ENCODE measurements at places on chromosomes 2 and 18.

DNA sequence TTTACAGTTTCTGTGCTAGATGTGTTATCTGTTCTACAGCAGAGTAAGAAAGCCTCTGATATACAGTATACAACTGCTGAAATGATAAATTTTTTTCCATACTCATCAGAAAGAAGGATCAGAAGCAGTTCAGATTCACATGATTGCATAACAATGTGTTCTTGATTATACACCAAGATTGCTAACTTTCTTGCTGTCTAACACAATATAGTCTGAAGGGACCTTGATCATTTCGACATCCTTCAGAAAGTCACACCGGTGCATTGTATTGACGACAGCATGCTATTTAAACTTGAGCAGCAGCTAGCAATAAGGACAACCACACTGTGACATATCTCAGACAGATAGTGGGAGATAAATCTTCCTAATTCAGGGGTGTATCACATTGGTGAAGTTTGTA, 127.2 kb downstream of the PDE1A start:
- no peak for DNase-seq

DNA sequence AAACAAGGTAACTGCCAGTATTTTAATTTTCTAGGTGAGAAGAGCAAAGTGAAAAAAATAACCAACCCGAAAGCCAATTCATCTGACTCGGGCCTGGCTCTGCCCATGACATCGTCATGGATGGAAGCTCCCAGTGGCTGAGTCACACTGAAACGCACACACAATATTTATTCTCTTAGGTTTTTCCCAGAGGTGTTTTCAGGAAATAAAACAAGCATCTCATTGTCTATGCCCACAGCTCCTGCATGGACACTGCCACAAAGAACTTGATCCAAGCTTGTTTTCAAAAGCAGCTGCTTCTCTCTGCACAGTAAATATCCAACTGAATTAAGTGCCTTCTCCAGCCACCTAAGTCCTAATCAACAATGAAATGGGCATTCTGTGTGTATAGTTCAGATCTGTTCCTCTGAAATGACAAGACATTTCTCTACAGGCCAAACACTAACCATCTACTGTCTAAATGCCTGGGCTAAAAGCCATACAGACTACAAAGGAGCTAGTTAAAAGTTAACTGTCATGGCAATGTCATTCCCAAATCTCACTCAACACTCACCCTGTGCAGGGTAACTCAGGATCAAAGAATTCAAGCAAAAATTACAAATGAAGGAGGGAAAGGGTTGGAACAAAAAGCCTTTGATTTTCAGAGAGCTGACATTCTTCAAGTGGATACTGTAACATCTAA, 62.9 kb downstream of the RPL31 start:
- DNase-seq: no peak

DNA sequence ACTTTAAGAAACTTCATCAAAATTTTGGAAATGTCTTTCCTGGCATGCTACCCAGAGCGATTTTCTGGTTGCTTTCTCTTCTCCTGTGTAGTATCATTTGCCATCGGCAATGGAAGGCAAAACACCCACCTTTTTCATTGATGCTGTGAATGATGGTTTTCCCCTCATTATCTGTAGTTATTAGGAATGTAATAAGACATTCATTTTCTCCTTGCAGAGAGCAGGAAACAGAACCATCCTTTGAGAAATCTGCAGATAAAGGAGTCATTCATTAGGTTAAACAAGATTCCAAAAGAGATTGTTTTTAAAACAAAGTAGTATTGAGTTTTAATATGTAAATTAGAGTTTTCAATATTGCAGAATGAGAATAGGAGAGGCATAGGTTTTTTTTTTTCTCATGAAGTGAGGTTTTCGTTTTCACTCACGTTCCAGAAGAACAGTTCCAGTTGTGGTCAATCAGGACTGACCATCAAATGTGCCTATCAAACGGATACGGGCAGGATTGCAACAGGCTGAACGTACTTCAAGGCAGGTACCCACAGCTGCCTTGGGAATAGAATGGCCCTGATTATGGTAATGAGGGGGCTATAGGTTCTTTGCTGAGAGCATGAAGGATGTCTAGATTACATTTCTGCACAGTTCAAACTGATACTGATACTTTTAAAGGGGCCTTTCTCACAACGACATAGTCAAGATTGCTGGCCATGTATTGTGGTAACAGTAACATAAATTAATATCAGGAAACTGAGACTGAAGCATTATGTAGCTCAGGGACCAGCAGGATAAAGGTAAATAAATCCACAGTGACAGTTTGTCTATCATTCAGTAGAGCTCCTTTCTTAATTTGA, 49.8 kb upstream of the PLA2R1 start:
- DNase-seq: no peak

DNA sequence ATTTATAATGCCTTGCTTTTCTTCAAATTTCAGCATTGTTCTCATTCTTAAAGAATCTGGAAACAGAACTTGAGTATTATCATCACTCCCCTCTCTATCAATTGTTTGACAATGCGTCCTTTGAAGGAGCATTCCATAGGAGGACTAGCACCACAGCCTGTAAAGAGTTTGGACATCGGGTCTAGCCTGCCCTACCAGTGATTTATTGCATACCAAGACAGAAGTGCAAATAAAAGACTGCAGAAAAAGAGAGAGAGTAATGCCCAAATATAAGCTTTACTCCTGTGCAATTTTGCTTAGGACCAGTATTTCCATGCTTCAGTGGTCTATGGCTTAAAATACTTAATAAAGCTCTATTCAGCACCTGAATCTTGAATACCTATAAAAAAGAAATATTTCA, 55.4 kb upstream of the MAP2 start:
- DNase-seq: no peak

GRCh38 chr18:58754544-58755068, 83.3 kb downstream of the MALT1 start:
- DNase-seq: no peak

- DNase-seq: no peak
Observed at GRCh38 chr2:84880645-84881521, at the start of gene TRABD2A. TSS of gene TRABD2A (minus strand) at chr2:84881084. CDS start at chr2:84881039, 45 bp downstream.

DNA sequence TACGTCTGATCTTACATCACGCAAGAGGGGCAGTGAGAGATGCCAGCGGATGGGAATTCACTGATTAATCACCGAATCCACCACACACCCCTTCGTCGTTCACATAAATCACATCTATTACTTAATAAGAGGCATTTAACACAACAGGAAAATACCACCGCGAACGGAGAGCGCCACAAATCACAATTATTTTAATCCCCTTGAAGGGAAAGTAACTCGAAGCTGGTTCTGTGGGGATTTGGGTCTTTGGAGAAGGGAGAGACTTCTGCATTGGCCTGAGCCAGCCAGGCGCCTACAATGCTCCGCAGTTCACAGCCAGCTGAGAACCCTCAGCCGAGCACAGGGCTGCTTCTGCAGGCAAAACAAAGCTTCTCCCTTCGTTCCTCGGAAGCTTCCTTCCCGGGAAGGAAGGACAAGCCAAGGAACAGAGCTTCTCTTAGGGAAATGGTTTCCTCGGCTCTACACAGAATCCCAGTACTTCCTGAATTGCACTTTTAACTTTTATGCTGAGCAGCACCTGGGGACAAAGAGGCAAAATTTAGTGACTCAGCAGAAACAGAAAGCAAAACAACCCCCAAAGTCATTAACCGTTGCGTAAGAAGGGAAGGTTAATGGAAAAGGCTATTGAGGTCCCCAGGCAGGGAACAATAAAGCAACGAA, at the start of gene LRP1B:
Gene LRP1B, minus strand, starts transcription at position 7 of the 660 bp plus-strand sequence. CDS start 287 bp downstream, outside the sequence.
- DNase-seq: no peak

- no peak for DNase-seq
Observed at GRCh38 chr2:26300234-26300925, 45.6 kb upstream of the SELENOI start.

DNA sequence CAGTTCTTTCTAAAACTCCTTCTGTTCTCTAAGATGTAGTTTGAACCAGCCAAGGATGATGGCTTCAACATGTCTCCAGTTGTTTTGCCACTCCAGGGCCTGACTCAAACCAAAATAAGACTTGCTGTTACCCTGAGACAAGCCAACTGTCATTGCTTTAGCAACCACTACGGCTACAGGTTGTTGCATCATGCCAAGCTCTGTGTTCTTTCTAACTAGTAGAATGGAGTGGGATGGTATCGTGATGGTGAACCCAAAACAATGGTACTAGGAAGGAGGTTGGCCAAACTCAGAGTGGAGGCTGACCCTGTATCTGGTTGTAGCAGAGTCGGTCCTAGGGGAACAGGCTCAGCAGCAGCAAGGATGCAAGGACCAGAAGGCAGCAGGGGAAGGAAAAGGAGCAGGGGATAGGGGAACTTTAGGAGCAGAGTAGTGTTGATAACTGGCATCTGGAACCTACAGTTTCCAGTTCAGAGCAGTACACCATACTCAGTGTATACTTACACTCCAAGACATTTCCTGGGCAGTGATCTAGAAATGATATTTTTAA, 51.6 kb downstream of the PDK1 start:
- no peak for DNase-seq

DNA sequence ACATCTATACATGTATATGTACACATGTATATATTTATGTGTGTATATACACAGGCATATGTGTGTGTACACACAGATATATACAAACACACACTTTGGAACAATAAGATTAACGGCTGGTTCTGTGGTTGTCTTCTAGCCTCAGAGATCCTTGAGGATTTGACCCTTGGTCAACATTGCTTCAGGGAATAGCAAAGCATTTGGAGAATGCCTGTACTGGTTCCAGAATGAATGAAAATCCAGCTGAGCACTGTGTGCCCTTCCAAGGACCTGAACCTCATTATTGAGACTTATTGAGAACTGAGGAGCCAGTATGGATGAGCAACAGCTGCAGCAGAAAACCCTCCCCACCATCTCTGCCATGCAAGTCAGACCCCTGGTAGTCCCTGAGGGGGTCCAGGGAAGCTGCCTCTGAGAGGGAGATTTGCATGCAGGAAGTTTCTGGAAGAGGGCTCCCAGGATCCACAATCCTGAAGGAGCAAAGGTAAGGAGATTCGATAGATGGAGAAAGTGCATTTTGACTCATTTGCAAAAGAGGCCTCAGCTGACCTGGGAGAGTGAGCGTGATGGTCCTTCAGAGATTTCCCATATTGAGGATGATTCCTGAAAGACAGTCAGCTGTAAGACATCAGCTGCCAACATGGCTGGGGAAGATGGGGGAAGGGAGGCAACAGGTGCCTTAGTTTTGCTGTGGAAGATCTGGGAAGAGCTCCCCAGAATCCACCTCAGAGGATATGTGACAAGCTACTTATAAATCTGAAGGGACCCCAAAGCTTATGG, 166.6 kb upstream of the NCKAP5 start:
- no peak for DNase-seq

DNA sequence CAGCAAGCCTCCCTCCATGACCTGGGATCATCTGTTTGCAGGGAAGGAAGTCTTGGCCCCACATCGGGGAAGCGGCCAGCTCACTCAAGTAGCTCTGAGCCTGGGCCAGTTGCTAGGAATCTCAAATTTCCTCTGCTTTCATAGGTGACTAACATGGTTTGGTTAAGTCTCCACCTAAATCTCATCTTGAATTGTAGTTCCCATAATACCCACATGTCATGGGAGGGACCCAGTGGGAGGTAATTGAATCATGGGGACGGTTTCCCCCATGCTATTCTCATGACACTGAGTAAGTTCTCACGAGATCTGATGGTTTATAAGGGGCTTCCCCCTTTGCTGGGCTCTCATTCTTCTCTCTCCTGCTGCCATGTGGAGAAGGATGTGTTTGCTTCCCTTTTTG, 75.2 kb downstream of the LBH start:
- DNase-seq: no peak
